ENCODE measurements at places on chromosomes 1 and 21. TPM values are rescaled to one million over a fixed set of nuclear protein-coding genes. Genes with fewer than 3 reads are reported as not detected.

Gene SMCP
- total RNA-seq: not detected

Gene TNN
- not detected for total RNA-seq

Gene S100A9
- not detected for total RNA-seq

Gene KCNE1
- total RNA-seq: 0.26 TPM

Gene FCER1G
- 0.17 TPM for total RNA-seq

Gene CNTN2
- total RNA-seq: not detected

Gene MYOC
- not detected for total RNA-seq

Gene OR2L3
- not detected for total RNA-seq

Gene ADGRB2
- total RNA-seq: 0.11 TPM

Gene CAPN8
- total RNA-seq: not detected

Gene SOX13
- 6.5 TPM for total RNA-seq

Gene PRPF38A
- 15.0 TPM for total RNA-seq

Gene SLC22A15
- under 0.01 TPM for total RNA-seq

Gene SPRR2F
- total RNA-seq: not detected

Gene ARID1A
- 8.7 TPM for total RNA-seq

Gene ADCY10
- total RNA-seq: not detected

Gene OR2T33
- not detected for total RNA-seq

Gene TMPRSS2
- not detected for total RNA-seq

Gene C1orf141
- not detected for total RNA-seq

Gene CFAP57
- total RNA-seq: 0.22 TPM

Gene AQP10
- total RNA-seq: not detected

Gene LCE3D
- total RNA-seq: not detected

Gene OXCT2
- total RNA-seq: 6.5 TPM

All from dermis lymphatic vessel endothelial cell (primary cell).